Epithelial cell of proximal tubule (primary cell): ENCODE measurements at places on chromosomes 2 and 18. TPM values are rescaled to one million over a fixed set of nuclear protein-coding genes. Genes with fewer than 3 reads are reported as not detected.

- no peak for DNase-seq
Observed at GRCh38 chr2:17620280-17620679, 79.8 kb downstream of the VSNL1 start.

- no peak for DNase-seq
Observed at GRCh38 chr18:70423988-70424387, 135.1 kb downstream of the SOCS6 start.

DNA sequence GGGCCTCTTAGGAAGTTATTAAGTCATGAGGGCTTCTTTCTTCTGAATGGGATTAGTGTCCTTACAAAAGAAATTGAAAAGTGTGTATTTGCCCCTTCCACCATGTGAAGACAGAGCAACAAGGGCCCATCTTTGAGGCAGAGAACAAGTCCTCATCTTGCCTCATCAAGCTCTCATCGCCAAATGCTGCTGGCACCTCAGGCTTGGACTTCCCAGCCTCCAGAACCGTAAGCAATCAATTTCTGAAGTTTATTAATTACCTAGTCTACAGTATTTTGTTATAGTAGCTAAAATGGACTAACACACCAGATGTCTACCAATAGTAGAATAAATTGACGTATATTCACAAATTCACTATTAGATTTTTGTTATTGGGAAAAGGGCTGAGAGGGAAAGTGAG is 74.6 kb downstream of the CCDC148 start:
- no peak for DNase-seq

The PLEK gene
- not detected in 2 replicates for total RNA-seq

The APOB gene
- total RNA-seq = not detected in 2 replicates
